ENCODE measurements at places on chromosomes 7 and 10.
A peak's percentile ranks its signal among the peaks of the same experiment; 100 is the strongest.

- no peak for DNase-seq
Observed at GRCh38 chr7:10268034-10268433, 705.6 kb upstream of the PHF14 start.

- DNase-seq: no peak
Observed at GRCh38 chr7:130154131-130154500, 51.1 kb downstream of the TMEM209 start.

GRCh38 chr7:32893207-32893524, 1.6 kb upstream of the KBTBD2 start:
- no peak for DNase-seq

GRCh38 chr10:108911814-108912541, 1011.3 kb downstream of the XPNPEP1 start:
- DNase-seq: no peak

DNA sequence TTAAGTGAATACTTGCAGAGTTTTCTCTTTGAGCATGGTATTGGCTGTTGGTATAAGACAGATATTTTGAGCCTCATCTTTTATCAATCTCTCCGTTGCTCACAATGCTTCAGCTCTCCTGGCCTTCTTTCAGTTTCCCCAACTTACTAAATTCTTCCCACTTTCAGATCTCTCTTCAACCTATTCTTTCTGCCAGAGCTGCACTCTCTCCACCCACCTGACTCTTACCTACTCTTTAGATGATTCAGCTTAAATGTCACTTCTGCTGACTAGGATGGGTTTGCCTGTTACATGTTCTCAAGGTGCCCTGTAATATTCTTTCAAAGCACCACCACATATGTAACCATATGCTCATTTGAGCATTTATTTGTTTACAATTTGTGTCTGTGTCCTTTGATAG, 1.6 kb downstream of the EXOSC1 start:
- DNase-seq: no peak

DNA sequence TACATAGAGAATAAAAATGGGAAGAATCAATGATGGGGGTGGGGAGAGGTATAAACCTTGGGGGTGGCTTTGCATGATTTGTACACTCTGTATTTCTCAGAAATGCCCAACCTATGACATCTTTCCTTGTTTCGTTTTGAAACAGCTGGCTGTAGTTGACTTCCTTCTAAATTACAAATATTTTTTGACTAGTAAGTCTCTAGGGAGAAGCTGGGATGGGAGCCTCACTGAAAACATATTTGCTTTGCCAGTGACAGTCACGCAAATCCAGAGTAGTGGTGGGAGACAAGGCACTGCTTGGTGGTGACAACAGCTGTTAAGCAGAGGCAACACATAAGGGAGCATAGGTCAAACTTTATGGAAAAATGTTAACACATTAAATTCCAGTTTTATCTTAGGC, 440.5 kb downstream of the SEMA3D start:
- DNase-seq: no peak

DNA sequence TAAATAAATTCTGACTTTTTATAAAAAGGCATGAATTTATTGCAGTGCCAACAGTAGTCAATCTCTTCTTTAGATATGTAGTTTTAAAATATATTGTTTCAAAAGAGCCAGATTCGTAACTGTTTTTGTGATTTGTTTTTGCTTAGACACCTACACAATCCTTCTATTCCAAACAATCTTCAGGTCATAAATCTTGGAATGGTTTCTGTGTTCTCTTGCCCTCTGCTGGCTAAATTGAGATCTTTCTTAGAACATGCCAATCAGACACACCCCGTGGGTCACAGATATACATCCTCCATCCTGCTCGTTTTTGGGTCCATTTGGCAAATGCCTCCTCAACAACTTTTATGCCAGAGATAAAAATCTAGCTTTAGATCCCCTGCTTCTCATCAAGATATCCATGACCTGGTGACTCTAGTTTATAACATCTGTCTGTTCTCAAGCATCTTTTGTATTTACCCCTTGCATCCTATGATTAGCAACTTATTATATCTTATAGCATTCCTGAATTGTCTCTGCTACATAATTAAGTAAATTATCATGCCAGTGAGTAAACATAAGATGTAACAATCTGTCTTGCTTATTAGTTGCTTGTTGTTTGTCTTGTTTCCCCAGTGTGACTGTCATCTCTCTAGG, 35.3 kb upstream of the IFRD1 start:
- peak; percentile 41 for DNase-seq

DNA sequence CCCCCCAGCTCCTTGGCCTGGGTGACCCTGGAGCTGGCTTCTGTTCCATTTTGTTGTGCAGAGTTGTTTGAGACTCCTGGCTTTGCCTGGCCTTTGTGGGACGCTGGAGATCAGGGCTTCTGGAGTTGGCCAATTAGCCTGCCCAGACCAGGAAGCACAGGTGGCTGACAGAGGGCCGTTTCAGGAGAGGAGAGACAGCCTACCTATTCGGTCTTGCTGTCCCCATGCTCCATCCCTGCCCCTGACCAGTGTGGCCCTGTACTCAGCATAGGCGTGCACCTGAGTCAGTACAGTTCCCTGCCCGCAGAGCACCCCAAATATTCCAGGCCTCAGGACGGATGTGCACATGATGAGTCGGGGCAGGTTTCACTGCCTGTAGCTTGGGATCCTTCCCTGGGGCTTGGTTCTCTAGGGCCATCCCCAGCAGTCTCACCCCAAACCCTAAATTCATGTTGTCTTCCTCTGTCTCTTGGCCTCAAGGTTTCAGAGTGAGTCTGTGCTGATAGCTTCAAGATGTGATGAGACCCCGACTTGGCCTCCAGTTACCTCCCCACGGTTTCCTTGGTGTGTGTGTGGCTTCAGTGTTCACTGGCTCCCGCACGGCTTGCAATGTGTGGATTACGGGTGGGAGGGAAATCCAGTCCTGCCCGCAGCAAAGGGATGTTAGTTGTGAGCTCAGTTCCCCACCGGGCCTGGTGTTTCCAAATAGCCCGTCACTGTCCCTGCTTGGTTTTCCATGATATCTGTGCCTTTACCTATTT, 44.7 kb downstream of the HTRA1 start:
- no peak for DNase-seq

DNA sequence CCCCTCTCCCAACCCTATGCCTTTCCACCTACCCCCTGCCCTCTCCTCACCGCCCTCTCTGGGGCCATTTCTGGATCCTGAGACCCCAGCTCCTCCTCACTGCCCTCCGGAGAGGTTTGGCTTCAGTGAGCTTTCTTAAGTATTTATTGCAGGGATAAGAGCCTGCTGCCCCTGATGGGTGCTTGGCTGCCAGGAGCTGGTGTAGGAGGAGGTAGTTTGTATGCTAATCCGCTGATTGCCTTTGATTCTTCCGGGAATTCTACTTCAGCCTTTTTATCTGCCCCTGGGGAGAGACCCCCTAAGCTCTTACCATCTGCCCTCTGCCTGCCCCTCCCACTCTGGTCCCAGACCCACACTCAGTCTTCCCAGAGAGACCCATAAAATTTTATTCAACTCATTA, 263.5 kb upstream of the PODXL start:
- no peak for DNase-seq

- no peak for DNase-seq
Observed at GRCh38 chr10:121709675-121710073, 111.4 kb upstream of the FGFR2 start.

- DNase-seq: no peak
Observed at GRCh38 chr10:77899080-77899477, 27.5 kb downstream of the DLG5 start.

DNA sequence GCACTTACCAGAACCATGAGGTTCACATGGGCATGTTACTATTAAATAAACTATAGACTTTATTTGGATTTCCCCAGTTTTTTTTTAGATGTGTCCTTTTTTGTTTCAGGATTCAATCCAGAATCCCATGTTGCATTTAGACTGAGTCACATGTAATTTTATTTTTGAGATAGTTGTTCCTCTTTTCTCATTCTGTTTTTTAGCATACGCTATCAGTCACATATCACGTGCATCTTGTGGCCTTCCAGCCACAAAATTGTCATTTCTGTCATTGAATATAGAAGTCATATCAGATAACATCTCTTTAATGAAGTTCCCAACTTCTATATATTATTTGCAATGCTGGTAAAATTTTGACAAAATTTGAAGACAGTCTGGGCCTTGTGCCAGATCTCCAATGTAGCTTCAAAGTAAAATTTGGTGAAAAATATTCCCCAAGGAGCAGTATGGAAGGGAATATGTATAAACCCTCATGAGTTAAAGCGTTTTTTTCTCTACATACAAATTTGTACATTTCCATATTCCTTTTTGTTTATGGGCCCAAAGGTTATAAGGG, 132.3 kb upstream of the MKI67 start:
- DNase-seq: no peak

DNA sequence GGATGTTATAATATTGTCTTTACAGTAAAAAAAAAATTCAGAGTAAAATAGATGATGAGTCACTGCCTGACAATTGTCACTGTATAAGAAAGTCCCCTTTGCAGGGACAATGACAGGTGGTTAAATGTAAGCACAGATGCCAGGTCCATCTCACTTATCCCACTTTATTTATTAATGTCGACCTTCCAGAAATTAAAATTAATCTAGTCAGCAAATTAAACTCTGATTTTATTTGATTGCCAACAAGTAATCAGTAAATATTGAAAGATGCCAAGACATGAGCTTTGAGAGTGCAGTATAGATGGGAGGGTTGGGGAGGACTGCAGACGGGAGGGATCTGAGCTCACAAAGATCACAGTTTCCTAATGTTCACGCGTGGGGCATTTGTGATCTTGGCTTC, 50.9 kb downstream of the CPXM2 start:
- no peak for DNase-seq

DNA sequence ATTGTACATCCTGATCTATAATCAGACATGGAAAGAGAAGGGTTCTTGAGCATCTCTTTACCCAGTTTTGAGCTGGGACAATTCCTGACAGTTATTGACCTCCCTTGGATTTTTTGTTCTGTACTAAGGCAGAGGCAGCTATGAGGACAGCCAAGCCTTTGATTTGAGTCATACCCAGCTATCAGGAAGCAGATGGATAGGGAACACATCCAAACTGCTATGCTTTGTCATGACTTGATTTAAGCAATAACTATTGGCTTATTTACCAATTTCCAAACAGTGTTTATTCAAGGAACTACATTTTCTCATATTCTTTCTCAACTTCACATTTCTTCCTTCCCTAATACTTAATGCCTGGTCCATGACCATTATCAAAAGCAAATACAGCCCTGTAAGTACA, 396.4 kb upstream of the STEAP1 start:
- DNase-seq: no peak

GRCh38 chr10:72364239-72364777, 9.6 kb upstream of the DNAJB12 start:
- peak; percentile 17 for DNase-seq

- DNase-seq: no peak
Observed at GRCh38 chr10:19835952-19836351, 19.7 kb downstream of the PLXDC2 start.

DNA sequence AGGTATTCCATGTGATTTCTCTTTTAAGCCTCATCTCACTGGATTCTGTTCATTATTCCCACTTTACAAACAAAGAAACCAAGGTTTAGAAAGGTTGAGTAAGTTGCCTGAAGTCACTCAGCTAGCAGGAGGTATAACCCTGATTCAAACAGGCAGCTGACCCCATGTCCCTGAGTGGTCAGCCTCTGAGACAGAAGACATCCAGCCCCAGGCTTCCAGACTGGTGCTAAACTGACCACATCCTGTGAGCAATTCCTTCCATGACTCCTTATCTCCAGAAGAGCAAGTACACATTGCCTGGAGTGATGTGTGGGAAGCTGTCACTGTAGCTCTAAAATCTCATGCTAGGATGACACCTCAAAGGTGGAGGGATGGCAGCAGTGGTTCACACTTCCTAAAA, 3.7 kb downstream of the PLPP4 start:
- no peak for DNase-seq

DNA sequence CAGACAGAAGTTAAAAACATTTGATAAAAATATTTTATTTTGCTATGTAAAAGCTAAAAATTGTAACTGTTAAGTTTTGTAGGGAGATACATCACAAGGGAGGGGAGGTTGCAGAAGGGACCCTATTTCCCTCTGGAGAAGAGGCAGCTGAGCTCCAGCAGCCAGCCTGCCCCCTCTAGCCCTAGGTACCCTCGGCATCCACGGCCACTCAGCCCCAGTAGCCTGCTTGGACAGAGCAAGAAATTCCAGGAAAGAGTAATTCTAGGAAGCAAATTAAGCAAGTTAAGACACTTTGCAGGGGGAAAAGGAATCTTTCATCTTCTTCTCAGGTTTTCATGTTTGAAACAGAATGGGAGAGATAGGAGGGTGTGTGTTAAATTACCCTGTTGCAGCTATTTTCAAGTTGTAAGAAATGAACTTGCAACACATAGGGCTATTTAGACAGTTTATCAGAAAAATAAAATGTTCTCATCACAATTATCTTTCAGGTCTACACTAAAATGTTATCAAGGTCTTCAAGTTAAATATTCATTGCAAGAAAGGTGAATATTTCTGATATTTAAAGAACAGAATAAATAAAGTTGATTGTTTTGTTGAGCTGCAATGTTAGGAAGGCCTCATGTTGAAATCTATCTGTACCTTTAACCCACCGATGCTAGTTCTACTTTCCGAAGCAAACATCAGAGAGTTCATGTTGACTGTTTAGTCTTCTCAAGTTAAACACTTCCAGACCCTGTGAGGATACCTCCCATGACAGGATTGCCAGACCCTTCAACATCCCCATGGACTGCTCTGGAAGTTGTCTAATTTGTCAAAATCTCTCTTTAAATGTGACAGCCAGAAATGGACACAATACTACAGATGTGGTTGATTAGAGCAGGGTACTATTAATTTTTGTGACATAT, 5.5 kb downstream of the SGCE start:
- no peak for DNase-seq

DNA sequence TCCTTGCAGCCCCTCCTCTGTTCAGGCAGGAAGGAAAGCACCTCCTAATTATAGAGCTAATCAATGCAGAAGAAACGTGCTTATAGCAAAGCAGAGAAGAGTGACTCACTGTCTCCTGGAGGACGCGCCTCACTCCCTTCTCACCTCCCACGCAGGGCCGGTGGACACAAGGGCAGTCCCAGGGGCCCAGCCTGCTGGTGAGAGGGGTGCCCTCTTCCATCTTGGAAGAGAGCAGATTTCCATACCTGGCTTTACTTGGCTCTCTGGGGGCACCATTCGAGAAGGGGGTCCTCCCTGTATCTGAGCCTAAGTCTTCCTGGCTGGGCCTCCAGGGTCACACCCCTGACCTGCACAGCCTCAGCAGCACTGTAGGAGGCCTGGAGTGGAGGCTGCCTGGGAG, 55.8 kb downstream of the RASGEF1A start:
- no peak for DNase-seq

DNA sequence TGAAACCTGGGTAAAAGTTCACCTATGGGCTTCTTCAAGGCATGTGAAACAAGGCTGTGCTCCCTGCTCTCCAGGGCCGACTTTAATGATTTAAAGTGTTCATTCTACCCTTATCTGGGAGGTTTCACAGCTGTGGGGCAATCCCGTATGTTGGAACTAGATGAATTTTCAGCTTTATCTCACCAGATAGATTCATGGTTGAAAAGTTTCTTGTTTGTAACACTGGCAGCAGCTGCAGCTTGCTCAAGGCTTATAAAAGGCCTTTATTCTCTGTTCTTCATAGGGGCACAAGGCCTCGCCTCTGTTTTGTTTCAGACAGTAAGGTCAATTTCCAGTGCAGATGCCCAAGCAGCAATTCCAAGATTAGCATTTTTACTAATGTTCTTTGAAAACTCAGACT, 70.4 kb upstream of the DNAJB12 start:
- no peak for DNase-seq

GRCh38 chr7:28177836-28178235, 2.8 kb downstream of the JAZF1 start:
- no peak for DNase-seq

All from SHP77 treated with DMSO at 0.1 percent for 48 hours (cell line).